Stimulated activated CD8-positive, alpha-beta memory T cell treated with anti-CD3 and anti-CD28 coated beads, Interleukin-7, amount 100 ng/mL, for 24 hours (primary cell): ENCODE measurements at places on chromosomes 7 and 10.

DNA sequence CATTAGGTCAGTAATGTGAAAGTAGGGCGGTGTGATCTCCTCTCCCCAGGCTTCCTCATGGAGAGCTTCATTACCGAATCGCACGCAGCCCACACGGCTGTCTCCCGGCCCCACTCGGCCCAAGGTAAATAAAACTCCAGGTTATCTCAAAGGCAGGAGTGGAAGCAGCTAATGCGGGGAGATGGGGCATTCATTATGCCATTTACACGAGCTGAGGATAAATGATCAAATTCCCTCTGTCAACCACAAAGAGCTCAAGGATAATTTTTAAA lies 93.5 kb downstream of the ADARB2 start:
- no peak for DNase-seq

DNA sequence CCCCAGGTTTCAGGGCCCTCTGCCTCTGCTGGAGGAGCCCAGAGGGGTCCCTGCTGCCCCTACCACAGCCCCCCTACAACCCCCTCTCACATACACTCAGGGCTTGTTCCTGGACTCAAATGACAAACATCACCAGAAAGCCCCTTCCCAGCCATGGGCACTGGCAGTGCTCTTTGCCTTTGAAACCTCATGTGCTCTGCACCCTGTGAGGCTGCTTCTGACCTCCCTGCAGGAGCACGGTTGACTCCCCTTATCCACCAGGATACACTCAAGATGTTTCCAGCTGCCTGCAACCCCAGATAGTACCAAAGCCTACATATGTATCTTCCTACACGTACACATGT lies 3.5 kb upstream of the ADIRF start:
- no peak for DNase-seq

- no peak for DNase-seq
Observed at GRCh38 chr7:153193144-153193595, 433.6 kb downstream of the ACTR3B start.

- no peak for DNase-seq
Observed at GRCh38 chr7:21011153-21011552, 224.5 kb upstream of the SP8 start.

DNA sequence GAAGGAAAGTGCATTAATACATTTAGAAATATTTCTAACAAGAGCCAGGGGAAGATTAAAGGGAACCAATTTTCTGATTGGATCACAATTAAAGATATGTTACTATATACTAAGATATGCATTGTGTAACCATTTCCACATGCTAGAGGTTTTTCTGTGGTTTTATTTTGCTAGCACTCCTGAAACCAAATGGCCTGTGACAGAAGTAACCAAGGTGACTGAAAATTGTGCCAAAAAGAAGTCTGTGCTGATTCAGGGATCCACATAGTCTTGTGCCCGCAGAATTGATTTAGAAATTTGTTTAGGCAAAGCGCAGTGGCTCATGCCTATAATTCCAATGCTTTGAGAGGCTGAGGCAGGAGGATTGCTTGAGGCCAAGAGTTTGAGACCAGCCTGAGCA lies 1.8 kb downstream of the CC2D2B start:
- no peak for DNase-seq

- DNase-seq: no peak
Observed at GRCh38 chr10:49260644-49261296, 38.2 kb upstream of the C10orf71 start.

DNA sequence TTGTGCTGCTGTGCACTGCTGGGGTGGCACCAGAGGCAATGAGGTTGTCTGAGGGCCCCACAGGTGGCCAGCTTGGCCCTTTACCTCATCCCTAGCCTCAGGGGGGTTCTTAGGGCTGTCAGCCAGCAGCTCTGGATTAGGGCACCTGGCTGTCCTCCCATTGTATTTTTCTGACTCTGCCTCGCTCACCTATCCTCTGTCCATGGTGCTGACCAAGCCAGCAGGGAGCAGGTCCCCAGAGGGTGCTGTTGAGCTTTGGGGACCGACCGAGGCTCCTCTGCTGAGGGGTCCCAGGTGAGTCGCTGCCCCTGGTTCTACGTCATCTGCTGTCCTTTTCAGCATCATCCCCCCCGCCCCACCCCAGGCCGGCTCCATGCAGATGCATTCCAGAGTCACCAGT lies 32.1 kb upstream of the ZNF735 start:
- no peak for DNase-seq

DNA sequence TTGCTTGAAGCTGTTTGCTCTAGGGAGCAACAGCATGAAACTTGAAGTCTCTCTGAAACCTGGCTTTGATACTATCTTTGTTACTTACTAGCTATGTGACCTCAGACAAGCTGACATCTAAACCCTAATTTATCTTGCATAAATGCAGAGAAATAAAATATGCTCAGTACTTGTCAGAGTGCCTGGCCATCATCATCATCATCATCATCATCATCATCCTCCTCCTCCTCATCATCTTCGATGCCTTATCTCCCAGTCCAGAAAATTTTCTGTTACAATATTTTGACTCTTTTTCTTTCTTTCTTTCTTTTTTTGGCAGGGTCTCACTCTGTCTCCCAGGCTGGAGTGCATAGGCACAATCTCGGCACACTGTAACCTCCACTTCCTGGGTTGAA lies 34.8 kb upstream of the TAX1BP1 start:
- no peak for DNase-seq

GRCh38 chr7:120554960-120555571 lies 282.1 kb downstream of the KCND2 start:
- DNase-seq: no peak

- no peak for DNase-seq
Observed at GRCh38 chr7:39666562-39666961, 43.2 kb downstream of the RALA start.

DNA sequence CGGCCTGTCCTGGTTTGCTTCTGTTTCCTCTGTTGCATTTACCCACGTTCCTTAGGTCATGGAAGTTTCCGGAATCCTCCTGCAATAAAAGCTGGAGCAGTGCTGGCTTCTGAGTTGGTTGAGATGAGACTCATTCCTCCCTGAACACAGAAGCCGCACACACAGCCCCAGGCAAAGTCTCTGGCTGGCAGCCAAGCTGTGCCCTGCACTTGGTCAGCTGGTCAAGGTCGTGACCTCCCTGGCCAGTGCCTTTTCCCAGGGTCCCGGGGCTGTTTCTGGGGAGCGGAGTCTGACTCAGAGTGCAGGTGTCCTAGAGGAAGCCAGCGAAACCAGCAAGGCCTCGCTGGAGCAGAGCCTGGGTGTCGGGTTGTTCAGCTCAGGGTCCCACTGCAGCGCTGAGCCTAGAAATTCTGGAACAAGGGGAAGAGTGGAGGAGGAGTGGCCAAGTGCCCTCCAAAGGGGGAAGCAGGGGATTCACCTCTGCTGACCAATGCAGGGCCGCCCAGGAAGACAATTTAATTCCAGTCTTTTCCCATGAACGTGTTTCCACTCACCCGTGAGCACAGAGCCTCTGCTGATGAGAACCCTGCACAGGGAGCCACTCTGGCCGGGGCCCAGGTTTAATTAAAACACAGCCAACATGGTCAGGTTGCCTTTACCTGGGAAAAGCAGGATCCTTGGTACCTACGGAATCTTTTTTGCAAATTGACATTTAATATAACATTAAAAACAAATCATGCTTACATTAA lies 245.5 kb upstream of the PPP2R2D start:
- DNase-seq: no peak

DNA sequence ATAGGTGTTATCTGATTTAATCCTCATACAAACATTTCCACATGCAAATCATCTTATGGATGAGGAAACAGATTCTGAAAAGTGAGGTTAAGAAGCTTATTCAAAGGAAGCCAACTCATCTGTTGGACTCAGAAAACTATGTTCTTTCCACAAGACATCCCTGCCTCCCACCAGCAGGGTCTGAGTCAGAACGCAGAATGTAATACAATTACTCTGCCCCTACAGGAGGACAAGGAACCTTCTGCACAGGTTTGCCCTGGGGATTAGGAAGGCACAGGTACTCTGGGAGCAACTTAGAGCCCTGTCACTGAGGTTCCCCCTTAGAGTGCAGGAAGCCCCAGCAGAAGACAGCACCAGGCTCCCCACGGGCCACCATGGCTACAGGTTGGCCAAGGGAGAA lies 255.7 kb downstream of the TNS3 start:
- DNase-seq: no peak

DNA sequence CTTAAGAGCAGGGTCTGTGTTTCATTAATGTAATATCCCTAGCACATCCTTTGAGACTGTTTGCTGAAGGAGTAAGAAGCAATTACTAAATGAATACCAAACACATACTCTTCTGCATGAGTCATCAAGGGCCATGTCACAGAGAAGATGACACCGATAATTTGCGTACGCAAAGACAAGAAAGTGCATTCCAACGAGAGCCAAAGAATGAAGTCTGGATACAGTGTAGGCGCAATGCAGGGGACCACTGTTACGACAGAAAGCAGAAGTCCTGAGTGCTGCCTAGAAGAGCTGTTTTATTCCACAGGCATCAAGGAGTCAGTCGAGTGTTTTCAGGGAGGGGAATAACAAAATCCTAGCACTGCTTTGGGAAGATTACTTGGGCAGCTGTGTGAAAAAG lies 62.7 kb downstream of the VPS41 start:
- no peak for DNase-seq

- DNase-seq: no peak
Observed at GRCh38 chr10:71468363-71469094, 71.8 kb downstream of the CDH23 start.

- DNase-seq: no peak
Observed at GRCh38 chr7:123633553-123633952, 22.1 kb upstream of the LMOD2 start.

DNA sequence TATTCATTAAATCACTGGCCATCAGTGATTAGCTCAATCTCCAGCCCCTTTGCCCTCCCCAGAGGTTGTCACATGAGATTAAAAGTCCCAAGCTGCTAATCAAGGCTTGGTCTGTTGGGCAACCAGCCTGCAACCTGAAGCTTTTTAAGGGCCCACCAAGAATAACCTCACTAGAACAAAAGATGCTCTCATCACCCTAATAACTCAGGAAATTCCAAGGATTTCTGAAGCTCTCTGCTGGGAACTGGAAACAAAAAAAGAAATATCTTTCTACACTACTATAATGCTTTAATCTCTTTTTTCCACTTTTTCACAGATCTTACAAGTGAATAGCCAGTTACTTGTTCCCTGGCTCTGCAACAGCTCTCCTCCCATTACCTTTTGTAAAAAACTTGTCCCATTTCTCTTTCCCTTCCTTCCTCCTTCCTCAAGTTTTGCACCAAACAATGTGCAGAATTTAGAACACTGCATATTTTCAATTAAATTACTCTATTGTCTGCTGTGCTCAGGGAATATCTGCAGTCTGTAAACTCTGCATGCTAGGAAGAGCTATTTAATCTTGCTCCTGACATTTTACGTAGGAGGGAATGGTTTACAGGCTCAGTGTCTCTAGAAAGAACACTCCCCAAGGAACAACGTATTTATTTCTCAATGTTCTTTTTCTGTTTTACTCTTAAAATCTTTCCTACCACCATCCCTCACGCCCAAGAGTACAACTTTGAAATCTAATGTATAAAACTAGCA lies 169.1 kb downstream of the IMMP2L start:
- no peak for DNase-seq

DNA sequence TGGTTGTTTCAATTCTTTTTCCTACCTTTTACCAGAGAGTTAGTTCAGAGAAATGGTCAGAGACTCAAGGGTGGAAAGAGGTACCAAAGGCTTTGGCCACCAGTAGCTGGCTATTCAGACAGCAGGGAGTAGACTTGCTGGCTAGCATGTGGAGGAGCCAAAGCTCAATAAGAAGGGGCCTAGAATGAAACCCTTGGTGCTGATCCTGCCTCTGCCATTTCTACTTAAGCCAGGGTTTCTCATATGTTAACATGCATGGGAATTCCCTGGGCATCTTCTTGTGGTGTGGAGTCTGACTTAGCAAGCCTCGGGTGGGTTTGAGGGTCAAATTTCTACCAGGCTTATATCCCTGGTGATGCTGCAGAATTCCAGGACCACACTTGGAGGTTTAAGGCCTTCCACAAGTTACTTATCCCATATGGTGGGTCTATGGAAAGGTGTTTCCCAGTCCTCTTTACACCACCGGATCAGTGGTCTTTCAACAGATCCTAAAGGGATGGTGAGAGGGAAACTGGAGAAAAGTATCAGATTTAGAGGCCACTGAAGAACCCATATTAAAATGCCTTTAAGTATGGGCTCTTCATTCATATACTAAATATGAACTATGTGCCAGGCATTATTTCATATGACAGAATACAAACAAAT lies 3.2 kb downstream of the IL6 start:
- no peak for DNase-seq

DNA sequence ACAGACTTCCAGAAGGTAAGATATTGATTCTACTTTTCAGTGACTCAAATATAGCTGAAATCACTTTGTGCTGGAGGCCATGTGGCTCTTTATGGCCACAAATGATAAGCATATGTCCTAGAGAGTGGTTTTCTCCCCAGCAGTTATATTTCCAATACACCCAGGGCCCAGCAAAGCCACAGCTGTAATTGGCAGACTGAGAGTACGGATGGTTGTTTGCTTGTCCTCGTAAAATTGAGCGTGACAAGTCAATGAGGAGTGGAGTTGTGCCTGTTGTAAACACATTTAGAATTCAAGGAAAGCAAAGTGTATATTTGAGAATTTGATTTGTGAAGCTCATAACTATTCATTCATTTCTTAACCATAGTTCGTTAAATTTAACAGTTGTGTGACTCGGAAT lies 201.8 kb downstream of the LHFPL3 start:
- DNase-seq: no peak

GRCh38 chr7:157301610-157302120 lies 35.1 kb upstream of the DNAJB6 start:
- no peak for DNase-seq

DNA sequence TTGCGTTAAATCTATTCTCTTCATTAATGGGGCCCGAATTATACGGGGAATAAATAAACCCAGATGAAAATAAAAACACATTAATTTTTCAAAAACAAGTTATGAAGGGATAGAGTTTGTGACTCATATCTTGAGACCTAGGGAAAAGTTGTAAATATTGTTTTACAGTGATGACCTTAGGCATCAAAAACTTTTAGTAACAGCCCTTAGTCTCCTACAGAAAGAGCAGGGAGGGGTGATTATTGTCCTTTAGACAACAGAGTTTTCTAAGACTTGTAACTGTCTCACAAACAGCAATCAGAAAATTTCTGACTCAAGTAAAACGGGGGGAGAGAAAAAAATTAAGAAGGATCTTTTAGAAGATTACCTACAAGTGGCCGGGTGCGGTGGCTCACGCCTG lies 102.7 kb downstream of the COL28A1 start:
- no peak for DNase-seq

GRCh38 chr7:96126382-96126781 lies 195.5 kb downstream of the SLC25A13 start:
- no peak for DNase-seq
